ENCODE measurements at places on chromosomes 11 and 22.

DNA sequence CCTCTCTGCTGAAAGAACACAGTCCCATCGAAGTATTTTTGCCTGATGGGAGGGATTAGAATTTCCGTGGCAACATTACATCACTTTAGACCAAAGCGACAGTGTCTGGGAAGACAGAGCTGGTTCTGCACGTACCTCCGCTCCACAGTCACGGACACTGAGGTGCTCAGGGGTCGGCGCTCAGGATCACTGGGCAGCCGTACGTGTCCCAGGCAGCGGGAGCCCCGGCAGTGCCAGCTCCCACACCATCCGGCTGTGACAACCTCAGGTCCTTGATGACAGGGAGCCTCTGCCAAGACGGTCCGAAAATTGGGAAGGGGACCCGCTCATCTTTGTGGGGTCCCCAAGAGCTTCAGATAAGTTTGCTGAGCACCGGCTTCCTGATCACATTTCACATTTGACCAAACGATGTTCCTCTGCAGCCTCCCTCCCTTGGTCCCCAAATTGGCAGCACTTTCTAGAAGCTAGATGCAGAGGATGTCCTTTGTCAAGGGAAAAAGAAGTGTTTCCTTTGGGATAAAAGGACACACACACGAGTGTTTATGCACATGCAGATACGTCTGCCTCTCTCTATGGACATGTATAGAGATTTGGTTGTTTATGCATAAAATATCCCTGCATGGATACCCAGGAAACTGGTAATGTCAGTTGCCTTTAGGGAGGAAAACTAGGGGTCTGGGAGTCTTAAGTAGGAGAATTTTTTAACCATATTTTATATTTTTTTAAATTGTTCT, 61.6 kb upstream of the LINC01488 start:
- no peak for DNase-seq

GRCh38 chr11:120675171-120675570, 163.6 kb downstream of the GRIK4 start:
- no peak for DNase-seq

GRCh38 chr22:49267996-49268395, 559.7 kb downstream of the BRD1 start:
- no peak for DNase-seq

GRCh38 chr11:6628526-6628925, 9.3 kb upstream of the TPP1 start:
- DNase-seq, result no peak

DNA sequence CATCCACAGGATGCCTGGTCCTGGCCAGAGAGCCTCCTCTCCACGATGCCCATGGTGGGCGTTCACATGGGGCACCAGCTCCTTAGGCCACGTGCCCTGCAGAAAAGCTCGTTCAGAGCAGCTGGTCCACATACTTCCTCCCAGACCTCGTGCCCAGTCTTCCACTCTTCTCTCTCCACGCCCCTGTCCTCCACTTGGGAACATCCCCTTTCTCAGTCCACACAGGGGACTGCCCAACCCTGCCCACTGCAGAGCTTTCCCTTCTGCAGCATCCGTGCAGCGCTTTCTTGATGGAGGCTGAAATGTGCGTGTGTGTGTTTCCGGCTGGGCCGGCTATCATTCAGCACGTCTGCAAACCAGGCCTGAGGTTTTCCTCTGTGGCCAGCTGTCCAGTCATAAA, 11.3 kb downstream of the TPCN2 start:
- no peak for DNase-seq

GRCh38 chr11:61902313-61902712, 11.0 kb upstream of the FADS3 start:
- DNase-seq, result no peak

GRCh38 chr11:64027651-64028397, 7.9 kb upstream of the FLRT1 start:
- no peak for DNase-seq

GRCh38 chr22:20089977-20090729, 10.1 kb downstream of the DGCR8 start:
- DNase-seq, result no peak

Data from NCI-H524 (cell line).